Progenitor cell of endocrine pancreas (in vitro differentiated cells): ENCODE measurements at places on chromosomes 5 and 9.

GRCh38 chr5:173003360-173003759 lies 19.8 kb downstream of the ATP6V0E1 start:
- peaks cover 2% of the 10 kb centered on the region for H3K36me3 ChIP-seq
- no peak for DNase-seq

DNA sequence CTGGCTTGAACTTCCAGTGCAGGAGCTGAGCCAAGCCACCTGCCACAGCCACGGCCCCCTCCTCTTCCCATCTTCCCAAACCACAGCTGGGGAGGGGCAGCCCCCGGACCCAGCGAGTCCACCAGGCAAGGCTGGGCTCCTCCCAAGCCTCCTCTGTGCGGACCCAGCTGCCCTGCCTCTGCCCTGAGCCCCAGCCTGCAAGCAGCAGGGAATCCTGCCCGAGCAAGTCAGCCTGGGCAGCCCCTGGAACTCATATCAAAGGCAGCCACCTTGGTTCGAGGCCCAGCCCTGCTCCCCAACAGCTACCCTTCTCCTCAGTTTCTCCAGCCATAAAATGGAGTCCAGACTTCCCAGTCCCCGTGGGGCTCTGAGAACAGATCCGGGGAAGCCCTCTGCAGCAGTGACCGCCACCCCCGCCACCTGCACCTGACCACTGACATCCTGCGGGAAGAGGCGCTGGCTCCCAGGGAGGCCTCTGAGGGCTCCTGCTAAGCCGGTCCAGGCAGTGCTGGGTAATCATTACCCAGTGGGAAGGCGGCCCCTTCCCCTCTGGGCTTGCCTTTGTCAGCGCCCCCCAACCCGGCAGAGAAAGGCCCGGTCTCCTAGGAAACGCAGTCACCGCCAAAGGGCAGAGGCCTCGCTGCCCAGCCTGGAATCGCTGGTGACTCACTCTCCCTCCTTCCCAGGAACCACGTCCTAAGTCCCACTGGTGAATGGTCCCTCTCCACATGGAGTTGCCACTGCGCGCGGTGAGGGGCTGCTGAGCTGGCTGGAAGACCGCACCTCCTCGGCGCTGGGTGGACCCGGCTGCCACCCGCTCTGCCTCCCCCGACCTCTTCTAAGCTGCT lies 1.5 kb downstream of the VAV2 start:
- no peaks in the 10 kb centered on the region for H3K27me3 ChIP-seq
- H3K4me1 ChIP-seq = peaks cover 30% of the 10 kb centered on the region
- H3K4me3 ChIP-seq = peak overlapping the region; percentile 97
- peak overlapping the region; percentile 98 for H3K27ac ChIP-seq

GRCh38 chr9:74172874-74173273 lies 324.3 kb upstream of the RORB start:
- no peak overlapping the region for H3K27ac ChIP-seq
- H3K4me3 ChIP-seq = no peak overlapping the region
- H3K27me3 ChIP-seq = no peaks in the 10 kb centered on the region
- H3K36me3 ChIP-seq = no peaks in the 10 kb centered on the region
- DNase-seq = no peak
- no peaks in the 10 kb centered on the region for H3K4me1 ChIP-seq

- H3K36me3 ChIP-seq = no peaks in the 10 kb centered on the region
- peaks cover 47% of the 10 kb centered on the region for H3K27me3 ChIP-seq
- peaks cover 3% of the 10 kb centered on the region for H3K4me1 ChIP-seq
- H3K4me3 ChIP-seq = no peak overlapping the region
- DNase-seq = no peak
- H3K27ac ChIP-seq = no peak overlapping the region
Observed at GRCh38 chr5:148482196-148482595, 98.4 kb downstream of the FBXO38 start.

DNA sequence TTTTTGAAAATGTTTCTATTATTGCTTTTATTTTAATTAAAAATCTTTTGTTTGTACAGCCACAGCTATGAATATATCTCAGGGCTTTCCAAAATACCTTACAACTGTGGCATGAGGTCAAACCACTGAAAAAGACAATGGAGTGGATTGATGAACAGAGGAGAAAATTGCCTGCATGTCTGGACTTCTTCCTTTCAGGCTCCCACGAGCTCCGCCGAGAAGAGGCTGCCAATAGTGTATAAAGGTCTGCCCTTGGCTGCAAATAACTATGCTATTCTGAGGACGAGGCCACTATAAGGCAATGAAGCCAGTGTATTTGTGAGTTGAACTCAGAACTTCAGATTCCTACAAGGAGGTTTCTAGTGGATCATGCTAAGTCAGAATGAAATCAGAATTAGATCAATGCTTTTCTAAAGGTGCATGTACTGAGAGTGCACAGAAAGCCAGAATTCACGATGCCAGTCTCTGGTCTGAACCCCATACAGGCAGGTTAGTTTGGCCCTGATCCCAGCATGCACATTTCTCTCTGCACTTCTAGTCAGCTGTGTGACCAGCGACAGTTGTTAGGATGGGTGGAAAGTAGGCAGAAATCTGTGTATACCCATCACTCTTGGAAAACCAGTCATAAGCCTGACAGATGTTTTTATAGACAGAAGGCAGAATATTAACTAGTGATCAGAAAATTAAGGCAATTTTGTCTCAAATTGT lies 42.7 kb upstream of the PLPP1 start:
- peaks cover 3% of the 10 kb centered on the region for H3K4me1 ChIP-seq
- H3K27me3 ChIP-seq = peaks cover 13% of the 10 kb centered on the region
- no peak for DNase-seq
- H3K27ac ChIP-seq = no peak overlapping the region

GRCh38 chr9:36036780-36037548 lies at the start of gene RECK:
Gene RECK, plus strand, starts transcription at chr9:36036913. Its CDS starts 86 bp downstream, at chr9:36036999.
- peak; percentile 81 for DNase-seq
- no peaks in the 10 kb centered on the region for H3K36me3 ChIP-seq
- H3K27ac ChIP-seq = peak within 1 kb of the TSS; percentile 96
- peaks cover 4% of the 10 kb centered on the region for H3K27me3 ChIP-seq
- peaks cover 11% of the 10 kb centered on the region for H3K4me1 ChIP-seq
- peak within 1 kb of the TSS; percentile 86 for H3K4me3 ChIP-seq

GRCh38 chr5:108546939-108547338 lies 165.0 kb upstream of the FBXL17 start:
- H3K36me3 ChIP-seq = no peaks in the 10 kb centered on the region
- no peaks in the 10 kb centered on the region for H3K4me1 ChIP-seq
- DNase-seq = no peak
- H3K27ac ChIP-seq = no peak overlapping the region

- no peaks in the 10 kb centered on the region for H3K36me3 ChIP-seq
- H3K27ac ChIP-seq = no peak overlapping the region
- no peaks in the 10 kb centered on the region for H3K27me3 ChIP-seq
Observed at GRCh38 chr5:131899686-131900085, 45.8 kb downstream of the MEIKIN start.

DNA sequence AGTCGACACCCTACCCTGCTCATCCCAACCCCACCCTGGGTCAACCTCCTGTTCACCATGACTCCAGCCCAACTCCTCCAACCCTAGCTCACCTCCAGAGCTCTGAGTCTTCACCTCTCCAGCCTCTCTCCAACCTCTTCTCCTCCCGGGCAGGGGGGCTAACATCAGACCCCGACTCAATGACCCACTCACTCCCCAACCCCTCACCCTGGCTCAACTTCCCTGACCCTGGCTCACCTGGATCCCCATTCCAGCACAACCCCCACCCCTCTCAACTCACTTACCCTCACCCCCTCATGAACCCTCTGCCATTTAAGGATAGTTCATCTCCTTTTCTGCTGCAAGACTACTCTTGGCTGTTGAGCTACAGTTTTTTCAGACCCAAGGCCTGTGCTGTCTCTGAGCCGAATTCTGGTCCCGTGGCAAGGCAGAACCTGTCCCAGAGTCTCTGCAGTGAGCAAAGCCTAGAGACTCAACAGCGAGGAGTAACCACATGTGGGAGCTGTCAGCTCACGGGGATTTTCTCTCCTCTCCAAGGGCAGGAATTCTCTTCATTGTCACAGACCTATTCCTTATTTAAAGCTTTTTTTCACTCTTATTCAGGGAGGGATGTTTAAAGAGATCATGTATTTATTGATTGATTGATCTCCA lies 29.8 kb downstream of the ANKRD33B start:
- peaks cover 4% of the 10 kb centered on the region for H3K27me3 ChIP-seq
- H3K4me1 ChIP-seq = peaks cover 1% of the 10 kb centered on the region
- no peak for DNase-seq
- no peak overlapping the region for H3K27ac ChIP-seq
- H3K4me3 ChIP-seq = no peak overlapping the region

- no peaks in the 10 kb centered on the region for H3K36me3 ChIP-seq
- peaks cover 4% of the 10 kb centered on the region for H3K27me3 ChIP-seq
- H3K4me1 ChIP-seq = peaks cover 15% of the 10 kb centered on the region
Observed at GRCh38 chr5:168109441-168109840, 182.0 kb upstream of the WWC1 start.

DNA sequence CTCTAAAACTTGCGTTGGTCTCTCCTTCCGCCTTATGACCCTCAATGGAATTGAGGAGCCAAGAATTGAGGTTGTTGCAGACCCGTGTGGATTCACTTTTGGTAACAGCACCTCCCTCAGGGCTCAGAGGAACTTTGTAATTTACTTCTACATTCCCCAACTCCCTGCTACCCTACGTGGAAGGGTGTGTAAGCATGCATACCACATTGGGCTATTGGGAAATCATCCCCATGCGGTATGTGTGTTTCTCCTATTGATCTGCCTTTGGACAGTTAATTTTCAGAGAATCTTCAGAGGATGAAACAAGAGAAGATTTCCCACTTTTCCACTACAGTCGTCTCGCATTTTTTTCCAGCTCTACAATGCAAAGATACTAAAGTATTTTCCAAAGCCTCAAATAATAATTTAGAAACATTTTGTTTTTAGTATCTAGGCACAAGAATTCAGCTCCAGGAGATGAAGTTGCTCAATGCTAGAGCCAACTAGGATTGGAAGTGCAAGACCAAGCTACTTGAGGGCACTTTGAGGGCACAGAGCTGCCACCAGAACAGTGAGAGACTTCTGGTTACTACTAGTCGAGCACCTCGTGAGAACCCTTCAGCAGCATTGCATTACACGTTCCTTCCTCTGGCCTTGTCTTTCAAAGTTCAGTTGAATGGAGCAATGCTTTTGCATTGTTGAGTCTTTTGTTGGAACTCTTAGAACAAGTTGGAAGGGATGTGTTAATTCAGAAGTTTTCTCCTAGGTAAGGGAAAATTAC lies 3.4 kb downstream of the C1QTNF3 start:
- H3K36me3 ChIP-seq = peaks cover 12% of the 10 kb centered on the region
- no peaks in the 10 kb centered on the region for H3K27me3 ChIP-seq
- H3K4me3 ChIP-seq = no peak overlapping the region
- no peak for DNase-seq
- no peak overlapping the region for H3K27ac ChIP-seq

- DNase-seq = no peak
- H3K36me3 ChIP-seq = no peaks in the 10 kb centered on the region
- no peaks in the 10 kb centered on the region for H3K27me3 ChIP-seq
- H3K4me3 ChIP-seq = no peak overlapping the region
- H3K4me1 ChIP-seq = peaks cover 3% of the 10 kb centered on the region
Observed at GRCh38 chr5:35129276-35129675, 81.5 kb upstream of the AGXT2 start.

- H3K4me3 ChIP-seq = no peak overlapping the region
- no peaks in the 10 kb centered on the region for H3K4me1 ChIP-seq
- DNase-seq = no peak
- H3K27me3 ChIP-seq = peaks cover 16% of the 10 kb centered on the region
Observed at GRCh38 chr5:175697846-175698245, 40.0 kb downstream of the HRH2 start.

GRCh38 chr5:171956314-171956713 lies 50.1 kb downstream of the FBXW11 start:
- H3K4me3 ChIP-seq = no peak overlapping the region
- H3K27me3 ChIP-seq = no peaks in the 10 kb centered on the region
- peaks cover 63% of the 10 kb centered on the region for H3K4me1 ChIP-seq
- H3K27ac ChIP-seq = peak overlapping the region; percentile 72
- peaks cover 1% of the 10 kb centered on the region for H3K36me3 ChIP-seq

- H3K27me3 ChIP-seq = no peaks in the 10 kb centered on the region
- H3K4me3 ChIP-seq = no peak overlapping the region
- H3K4me1 ChIP-seq = peaks cover 6% of the 10 kb centered on the region
- no peak overlapping the region for H3K27ac ChIP-seq
Observed at GRCh38 chr9:3549225-3549624, 23.4 kb upstream of the RFX3 start.

DNA sequence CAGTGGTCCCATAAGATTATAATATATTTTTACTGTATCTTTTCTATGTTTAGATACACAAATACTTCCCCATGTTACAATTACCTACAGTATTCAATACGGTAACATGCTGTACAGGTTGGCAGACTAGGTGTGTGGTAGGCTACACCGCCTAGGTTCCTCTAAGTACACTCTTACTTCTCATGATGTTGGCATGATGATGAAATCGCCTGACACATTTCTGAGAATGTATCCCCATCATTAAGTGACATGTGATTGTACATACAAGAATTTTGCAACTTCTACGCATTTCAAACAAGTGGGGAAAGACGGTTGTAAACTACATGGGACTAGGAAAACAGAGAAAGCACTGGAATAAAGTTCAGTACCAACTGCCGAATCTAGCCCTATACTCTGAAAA lies 53.3 kb downstream of the SETX start:
- no peak overlapping the region for H3K4me3 ChIP-seq
- H3K4me1 ChIP-seq = peaks cover 6% of the 10 kb centered on the region
- H3K27ac ChIP-seq = no peak overlapping the region
- DNase-seq = no peak

DNA sequence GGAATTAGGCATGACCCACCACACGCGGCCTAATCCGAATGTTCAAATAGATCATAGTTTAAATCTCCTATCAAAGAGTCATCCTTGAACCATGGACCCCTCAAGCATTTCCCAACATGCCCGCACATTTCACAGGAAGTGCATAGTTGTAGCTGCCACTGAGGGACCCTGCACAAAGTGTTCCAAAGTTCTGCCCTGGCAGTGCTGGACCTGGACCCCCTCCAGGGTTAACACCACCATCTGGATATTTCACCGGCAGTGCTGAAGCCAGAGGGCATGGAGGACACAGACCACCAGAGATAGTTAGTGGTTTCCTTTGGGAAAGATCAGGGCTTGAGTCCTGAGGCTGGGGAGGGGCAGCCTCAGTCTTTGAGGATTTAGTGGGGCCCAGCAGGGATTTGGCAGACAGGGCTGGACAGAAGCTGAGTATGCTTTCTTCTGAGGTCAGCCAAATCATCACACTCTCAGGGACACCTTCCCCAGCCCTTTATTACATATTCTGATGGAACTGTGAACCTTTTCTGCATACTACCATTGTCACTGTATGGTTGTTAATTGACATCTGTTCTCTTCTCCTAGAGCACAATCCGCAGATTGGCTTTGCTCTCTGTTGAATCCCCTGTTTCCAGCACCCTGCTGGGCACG lies 143.6 kb upstream of the EFNA5 start:
- H3K4me3 ChIP-seq = no peak overlapping the region
- no peaks in the 10 kb centered on the region for H3K27me3 ChIP-seq
- peaks cover 17% of the 10 kb centered on the region for H3K4me1 ChIP-seq
- DNase-seq = no peak
- no peaks in the 10 kb centered on the region for H3K36me3 ChIP-seq
